ENCODE measurements at places on chromosomes 11 and 22. TPM values are rescaled to one million over a fixed set of nuclear protein-coding genes. Genes with fewer than 3 reads are reported as not detected.

ZNF202 gene
- 5.9 TPM for total RNA-seq

ELF5 gene
- not detected for total RNA-seq

OR4A16 gene
- not detected for total RNA-seq

CDC42EP2 gene
- total RNA-seq = 26.4 TPM

DNA sequence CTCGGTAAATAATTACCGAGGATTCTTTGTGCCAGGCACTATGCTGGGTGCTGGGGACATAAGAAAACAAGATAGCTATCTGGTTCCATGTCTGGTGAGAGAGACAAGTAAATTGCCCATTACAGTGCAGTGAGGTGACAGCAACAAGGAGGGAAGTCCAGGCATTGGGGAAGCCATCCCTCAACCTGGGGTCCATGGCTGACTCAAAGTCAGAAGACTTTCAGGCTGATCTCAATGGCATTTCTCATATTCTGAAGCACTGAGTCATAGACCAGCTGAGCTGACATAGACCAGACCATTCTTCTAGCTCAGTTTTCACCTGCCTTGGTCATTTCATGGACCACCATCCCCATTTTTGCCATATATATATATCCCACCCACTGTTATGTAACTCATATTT is 158.8 kb downstream of the TTC17 start:
- H3K36me3 ChIP-seq = no peaks in the 10 kb centered on the region
- H3K4me3 ChIP-seq = no peak overlapping the region
- H3K27ac ChIP-seq = no peak overlapping the region
- H3K4me1 ChIP-seq = no peaks in the 10 kb centered on the region
